Neural progenitor cell (in vitro differentiated cells): ENCODE measurements at places on chromosomes 7 and 10. TPM values are rescaled to one million over a fixed set of nuclear protein-coding genes. Genes with fewer than 3 reads are reported as not detected.

- H3K27me3 ChIP-seq, result no peaks in the 10 kb centered on the region
- no peaks in the 10 kb centered on the region for H3K36me3 ChIP-seq
- H3K27ac ChIP-seq, result no peak overlapping the region
- H3K4me1 ChIP-seq, result peaks cover 10% of the 10 kb centered on the region
Observed at GRCh38 chr7:28152594-28152993, 28.0 kb downstream of the JAZF1 start.

DNA sequence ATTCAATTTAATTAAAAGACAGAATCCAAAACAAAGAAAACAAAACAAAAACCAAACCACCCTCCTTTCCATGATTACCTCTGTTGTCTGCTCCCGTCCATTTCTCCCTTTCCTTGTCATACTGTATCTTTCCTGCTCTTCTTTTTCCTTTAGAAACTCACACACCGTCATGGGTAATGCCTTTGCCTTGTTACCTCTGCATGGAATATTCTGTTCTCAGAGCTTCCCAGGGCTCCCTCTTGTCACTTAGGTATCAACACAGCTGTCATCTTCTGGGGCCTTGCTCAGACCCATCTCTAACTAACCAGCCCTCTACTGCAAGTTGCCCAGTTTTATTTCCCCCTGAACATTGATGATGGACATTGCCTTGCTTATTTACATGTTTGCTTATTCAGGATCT, 30.2 kb upstream of the GIMAP8 start:
- no peaks in the 10 kb centered on the region for H3K4me1 ChIP-seq
- H3K4me3 ChIP-seq, result no peak overlapping the region
- H3K36me3 ChIP-seq, result no peaks in the 10 kb centered on the region
- no peak overlapping the region for H3K27ac ChIP-seq
- DNase-seq, result no peak

Gene SPOCK2
- 1.9 and 3.2 TPM in 2 replicates for total RNA-seq

Gene SUPV3L1
- total RNA-seq, result 31.9 and 32.2 TPM in 2 replicates

Gene TYW1B
- 3.6 and 4.4 TPM in 2 replicates for total RNA-seq

DNA sequence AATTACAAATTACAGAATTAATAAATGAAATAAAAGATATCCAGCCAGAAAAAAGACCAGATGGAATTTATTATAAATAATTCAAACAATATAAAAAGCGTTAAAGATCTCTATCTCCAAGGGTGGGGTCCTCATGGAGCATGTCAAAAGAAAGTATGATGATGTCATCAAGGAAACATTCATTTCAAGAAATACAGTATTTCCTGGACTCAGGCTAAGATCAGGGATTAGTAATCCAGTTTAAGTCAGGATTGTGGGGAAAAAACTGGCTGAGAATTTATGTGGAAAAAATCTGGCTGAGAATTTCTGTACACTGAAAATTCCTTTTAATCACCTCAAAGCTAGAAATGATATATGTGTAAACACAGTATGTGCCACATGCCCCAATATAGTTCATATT, 1075.3 kb downstream of the XPNPEP1 start:
- no peaks in the 10 kb centered on the region for H3K27me3 ChIP-seq
- DNase-seq, result no peak
- H3K27ac ChIP-seq, result no peak overlapping the region
- no peaks in the 10 kb centered on the region for H3K36me3 ChIP-seq
- H3K4me3 ChIP-seq, result no peak overlapping the region

GRCh38 chr10:95537542-95537927, 23.6 kb downstream of the SORBS1 start:
- H3K4me3 ChIP-seq, result no peak overlapping the region
- no peak overlapping the region for H3K27ac ChIP-seq
- no peaks in the 10 kb centered on the region for H3K36me3 ChIP-seq
- H3K4me1 ChIP-seq, result peaks cover 4% of the 10 kb centered on the region
- no peak for DNase-seq
- no peaks in the 10 kb centered on the region for H3K27me3 ChIP-seq

DNA sequence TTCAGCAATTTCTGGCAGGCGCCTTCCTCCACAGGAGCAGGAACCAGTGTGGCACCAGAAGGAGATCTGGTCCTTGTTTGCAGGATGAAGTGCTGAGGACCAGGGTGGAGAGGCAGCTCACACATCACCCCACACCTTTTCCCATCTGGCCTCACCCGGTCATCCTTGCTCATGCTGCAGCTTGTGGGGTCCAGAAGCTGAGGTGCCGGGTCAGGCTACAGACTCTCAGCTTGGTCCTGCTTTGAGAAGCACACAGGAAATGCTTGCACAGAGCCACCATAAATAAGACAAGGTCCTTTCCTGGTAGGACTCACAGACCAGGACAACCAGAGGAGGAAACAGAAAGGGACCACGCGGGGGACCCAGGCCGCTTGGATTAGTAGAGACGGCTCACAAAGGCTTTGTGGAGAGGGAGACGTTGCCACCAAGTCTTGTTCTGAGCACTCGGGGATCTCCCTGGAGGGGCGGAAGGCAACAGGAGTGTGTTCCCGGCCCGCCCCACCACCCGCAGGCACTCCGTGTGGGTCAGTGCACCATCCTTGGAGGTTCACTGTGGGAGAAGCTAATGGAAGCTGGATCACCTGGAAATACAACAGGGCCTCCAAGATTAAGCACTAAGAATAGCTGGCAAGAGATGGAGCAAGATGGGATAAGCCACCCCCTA, 29.6 kb upstream of the EN2 start:
- no peaks in the 10 kb centered on the region for H3K36me3 ChIP-seq
- no peak for DNase-seq
- no peak overlapping the region for H3K4me3 ChIP-seq
- no peak overlapping the region for H3K27ac ChIP-seq
- peaks cover 88% of the 10 kb centered on the region for H3K27me3 ChIP-seq

DNA sequence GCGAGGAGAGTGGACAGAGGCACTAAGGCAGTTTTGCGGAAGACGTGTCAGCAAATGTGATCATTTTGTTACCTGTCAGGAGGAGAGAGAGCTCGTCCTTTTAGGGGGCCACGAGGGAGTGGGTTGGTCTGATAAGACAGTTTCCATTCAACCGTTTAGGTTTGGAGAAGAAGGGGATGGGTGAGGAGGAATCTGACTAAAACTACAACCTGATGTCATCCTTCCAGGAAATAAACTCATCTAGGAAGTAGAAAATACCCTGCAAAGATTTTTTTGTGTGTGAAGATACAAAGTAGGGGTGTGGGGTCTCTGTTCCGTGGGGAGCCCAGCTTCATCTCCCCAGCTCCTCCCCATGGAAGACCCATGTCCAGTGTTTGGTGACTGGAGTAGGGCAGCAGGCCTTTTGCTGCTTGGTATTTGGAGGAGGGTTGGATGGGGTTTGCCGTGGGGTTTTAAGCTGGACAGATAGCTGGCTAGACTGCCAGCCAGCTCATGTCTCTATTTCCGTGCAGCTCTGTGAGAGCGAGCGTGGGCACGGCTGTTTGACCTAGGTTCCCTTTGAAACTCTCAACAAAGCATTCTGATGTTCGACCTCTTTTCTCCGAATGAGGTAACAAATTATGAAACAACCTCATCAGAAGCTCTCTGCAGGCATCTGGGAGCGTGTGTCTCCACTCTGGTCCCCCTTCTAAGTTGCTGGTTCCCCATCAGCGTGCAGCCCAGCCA, 136.0 kb upstream of the TCF7L2 start:
- no peak for DNase-seq
- H3K36me3 ChIP-seq, result no peaks in the 10 kb centered on the region
- H3K27ac ChIP-seq, result no peak overlapping the region
- H3K4me3 ChIP-seq, result no peak overlapping the region

Gene CPA2
- total RNA-seq, result 0.65 and 0.82 TPM in 2 replicates
